ENCODE measurements at places on chromosomes 3 and 15.

DNA sequence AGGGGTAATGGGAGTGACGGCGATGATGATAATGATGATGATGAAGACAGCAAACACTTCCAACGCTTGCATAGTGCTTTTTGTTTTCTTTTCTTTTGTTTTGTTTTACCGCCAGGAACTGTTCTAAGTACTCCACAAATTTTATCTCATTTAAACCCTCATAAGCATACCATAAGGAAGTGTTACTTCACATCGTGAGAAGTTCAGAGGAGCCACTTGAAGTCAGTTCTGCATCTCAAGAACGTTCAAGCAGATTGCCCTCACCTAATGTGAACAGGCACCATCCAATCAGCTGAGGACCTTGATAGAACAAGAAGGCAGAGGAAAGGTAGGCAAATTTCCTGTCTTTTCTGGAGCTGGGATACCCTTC lies 104.1 kb downstream of the LSM3 start:
- no peak for DNase-seq

DNA sequence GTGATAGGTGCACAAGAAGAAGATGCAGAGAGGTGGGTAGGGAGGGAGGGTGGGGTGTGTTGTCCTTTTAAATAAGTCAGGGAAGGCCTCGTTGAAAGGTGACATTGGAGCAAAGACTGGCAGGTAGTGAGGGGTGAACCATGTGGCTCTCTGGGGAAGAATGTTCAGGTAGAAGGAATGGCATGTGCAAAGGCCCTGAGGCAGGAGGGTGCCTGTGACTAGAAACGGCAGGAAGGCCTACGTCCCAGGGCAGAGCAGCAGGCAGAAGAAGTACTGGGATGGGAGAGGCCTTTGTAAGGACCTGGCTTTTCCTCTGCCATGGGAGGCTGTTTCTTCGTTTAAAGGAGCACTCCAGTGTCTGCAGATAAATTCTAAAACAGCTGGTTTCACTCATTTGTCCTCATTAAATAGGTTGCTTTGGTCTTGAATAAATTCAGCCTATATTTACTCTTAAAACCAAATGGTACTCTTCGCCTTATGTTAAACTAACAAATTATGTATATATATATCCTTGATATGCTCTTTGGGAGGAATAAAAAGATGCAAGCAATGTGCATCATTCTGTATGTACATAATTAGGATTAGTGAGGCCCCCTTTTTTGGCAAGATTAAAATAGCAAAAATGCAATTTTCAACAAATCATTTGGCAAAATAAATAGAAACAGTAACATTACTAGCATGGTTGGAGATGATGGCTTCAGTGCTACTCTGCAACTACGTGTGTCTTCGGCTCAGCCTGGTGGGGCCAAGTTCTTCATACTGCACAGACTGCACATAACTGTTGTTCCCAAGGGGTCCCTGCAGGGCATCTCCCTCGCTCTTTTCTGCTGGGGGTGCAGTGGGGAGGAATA lies 151.4 kb downstream of the KLF13 start:
- DNase-seq: no peak

DNA sequence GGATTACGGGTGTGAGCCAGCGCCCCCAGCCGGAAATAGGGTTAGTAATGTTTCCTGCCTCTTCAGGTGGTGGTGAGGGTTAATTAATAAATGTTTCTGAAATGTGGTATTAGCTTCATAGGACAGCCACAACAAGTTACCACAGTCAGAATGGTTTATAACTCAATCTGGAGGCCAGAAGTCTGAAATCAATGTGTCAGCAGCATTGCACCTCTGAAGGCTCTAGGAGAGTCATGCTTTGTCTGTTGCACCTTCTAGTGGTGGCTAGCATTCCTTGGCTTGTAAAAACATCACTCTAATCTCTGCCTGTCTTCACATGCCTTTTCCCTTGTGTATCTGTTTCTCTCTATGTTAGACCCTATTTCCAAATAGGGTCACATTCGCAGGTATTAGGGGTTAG lies 7.8 kb upstream of the RPSA start:
- DNase-seq: no peak

- DNase-seq: no peak
Measured at GRCh38 chr3:46359733-46360493, 6.0 kb downstream of the CCR2 start.

GRCh38 chr15:73983211-73983727 lies 8.8 kb downstream of the STOML1 start:
- DNase-seq: no peak

DNA sequence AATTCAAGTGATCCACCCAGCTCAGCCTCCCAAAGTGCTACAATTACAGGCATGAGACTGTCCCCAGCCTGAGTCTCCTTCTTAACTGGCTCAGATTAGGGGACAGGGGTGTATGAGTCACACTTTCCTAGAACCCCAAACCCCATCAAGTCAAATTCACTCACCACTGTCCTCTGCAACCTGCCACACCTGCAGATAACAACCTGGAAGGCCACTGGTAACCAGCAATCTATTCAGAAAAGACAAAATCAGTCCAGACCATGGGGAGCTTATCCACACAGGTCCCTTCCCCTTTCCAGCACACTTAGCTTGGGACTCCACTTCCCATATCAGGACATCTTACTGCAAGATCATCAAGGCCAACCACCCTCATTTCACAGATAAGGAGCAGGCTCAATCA lies 6.4 kb downstream of the WDR73 start:
- DNase-seq: no peak

GRCh38 chr3:29141197-29141917 lies 139.5 kb upstream of the RBMS3 start:
- DNase-seq: no peak

- no peak for DNase-seq
Measured at GRCh38 chr3:126211569-126211968, 31.2 kb upstream of the ALDH1L1 start.

DNA sequence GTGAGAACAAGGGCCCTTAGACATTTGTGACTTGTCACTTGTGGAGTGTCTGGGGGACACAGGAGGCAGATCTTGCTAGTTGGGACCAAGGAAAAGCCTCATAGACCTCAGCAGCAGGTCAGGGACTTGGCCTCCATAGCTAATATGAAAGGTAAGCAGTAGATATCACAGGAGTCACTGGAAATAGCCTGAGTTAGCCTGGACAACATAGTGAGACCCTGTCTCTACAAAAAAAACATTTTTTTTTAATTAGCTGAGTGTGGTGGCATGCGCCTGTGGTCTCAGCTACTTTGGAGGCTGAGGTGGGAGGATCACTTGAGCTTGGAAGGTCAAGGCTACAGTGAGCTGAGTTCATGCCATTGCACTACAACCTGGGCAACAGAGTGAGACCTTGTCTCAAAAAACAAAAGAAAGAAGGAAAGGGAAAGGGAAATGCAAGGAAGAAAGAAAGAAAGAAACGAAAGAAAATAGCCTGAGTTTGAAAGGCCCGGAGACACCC lies 37.1 kb upstream of the CLK3 start:
- no peak for DNase-seq

DNA sequence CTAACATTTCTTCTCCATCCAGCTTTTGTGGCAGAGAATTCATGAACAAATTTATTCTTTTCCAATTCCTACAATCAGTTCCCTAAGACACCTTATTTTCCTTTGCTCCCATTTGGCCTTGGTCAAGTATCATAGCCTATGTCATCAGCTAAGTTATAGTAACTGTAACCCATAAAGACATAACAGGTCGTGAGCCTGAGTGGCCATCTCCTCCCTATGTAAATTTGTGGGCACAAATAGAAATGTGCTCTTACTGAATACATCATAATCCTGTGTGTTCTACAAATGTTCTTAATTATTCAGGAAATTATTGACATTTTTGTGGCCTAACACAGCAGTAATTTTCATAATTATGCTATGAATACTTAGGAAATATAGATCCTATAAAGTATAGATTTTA lies 108.9 kb upstream of the ZNF717 start:
- no peak for DNase-seq

DNA sequence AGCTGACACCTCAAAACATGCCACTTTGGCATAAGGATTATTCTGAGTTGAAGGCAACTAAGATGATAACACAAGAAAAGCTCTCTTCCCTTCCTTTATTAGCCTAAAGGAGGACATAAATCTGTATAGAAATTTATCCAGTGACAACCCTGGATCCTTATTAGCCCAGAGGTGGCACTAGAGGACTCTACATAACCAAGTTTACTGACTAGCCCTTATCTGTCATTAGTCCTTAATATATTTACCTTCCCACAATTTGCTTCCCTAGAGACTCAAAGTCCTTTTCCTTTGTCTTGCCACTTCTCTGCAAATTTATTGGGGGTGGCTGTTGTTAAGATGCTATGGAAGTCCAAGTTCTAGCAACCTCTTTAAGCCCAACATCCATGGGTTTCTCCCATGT lies 26.7 kb downstream of the CEP70 start:
- no peak for DNase-seq

- DNase-seq: no peak
Measured at GRCh38 chr3:188010478-188010877, 143.5 kb upstream of the LPP start.

- DNase-seq: no peak
Measured at GRCh38 chr3:24389108-24390090, 105.3 kb downstream of the THRB start.

DNA sequence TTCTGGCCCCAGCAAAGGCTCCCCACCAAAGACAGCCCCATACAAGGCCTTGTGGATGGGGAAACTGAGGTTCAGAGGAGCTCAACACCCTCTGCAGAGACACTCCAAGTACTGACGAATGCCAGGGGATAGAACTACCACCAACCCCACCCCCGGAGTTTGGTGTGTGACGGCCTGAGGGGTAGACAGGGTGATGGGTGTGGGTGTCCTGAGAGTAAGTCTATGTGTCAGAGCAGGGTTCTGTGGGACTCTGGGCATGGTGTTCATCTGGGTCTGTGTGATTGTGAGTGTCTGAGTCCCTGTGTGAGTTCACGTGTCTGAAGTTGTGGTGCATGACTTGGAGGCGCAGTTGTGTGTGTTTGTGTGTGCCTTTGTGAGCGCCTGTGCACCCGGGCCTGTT lies 7.4 kb downstream of the PTH1R start:
- no peak for DNase-seq

DNA sequence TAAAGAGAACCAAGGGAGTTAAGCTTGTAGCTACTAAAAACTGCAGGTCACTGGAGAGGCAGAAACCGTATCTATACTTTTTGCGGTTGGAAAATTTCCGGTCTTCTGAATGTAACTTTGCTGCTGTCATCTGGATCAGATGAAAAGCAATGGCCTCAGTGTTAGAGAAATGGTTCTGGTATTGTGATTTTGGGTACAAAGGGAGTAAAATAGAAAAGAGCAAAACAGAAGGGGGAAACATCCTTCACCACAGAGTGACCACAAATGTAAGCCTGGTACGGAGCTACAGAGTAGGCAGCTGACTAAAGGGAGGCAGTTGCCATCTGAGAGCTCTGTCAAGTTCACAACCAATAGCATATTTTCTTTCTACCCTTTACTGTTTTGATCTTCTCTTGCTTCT lies 5.6 kb downstream of the CD96 start:
- no peak for DNase-seq

- no peak for DNase-seq
Measured at GRCh38 chr3:118435851-118436350, 598.7 kb downstream of the IGSF11 start.

GRCh38 chr3:32996048-32996754 lies 44.8 kb downstream of the CCR4 start:
- no peak for DNase-seq

DNA sequence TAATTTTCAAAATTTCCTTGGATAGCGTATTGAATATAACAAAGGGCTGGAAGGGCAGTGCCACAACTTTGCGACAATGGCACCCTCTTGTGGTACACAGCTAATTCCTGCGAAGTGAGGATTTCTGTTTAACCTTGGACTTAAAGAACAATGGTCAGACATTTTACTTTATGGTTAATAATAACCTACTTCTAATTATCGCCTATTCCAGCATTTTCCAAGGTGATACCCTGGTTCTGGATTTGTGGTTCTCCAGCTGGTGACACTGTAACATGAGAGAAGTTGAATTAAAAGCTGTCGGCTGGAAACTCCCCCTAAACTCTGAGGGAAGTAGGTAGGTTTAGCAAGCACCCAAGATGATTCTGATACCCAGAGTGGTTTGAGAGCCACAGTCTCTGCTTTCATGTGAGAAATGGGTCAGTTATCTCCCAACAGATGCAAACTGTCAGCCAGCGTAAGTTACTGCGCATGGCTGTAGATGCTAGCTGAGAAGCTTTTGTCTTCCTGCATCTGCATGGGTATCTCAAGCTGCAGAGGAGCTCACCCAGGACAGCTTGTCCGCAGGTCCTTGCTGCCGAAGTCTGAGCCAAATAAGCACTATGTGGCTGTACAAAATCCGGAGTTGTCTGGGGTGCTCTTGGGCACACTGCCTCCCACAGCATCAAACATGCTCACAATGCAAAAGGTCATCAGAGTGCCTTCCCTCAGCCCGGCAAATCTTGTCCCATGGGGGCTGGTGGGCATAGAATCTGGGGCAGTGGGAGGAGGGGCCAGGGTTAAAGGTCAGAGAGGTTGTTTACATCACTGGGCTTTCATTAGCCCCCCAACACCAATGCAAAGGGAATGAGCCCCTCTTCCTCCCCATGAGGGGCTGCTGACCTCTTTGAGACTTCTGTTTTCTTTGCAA lies 6.6 kb upstream of the CHSY1 start:
- peak; percentile 63 for DNase-seq

DNA sequence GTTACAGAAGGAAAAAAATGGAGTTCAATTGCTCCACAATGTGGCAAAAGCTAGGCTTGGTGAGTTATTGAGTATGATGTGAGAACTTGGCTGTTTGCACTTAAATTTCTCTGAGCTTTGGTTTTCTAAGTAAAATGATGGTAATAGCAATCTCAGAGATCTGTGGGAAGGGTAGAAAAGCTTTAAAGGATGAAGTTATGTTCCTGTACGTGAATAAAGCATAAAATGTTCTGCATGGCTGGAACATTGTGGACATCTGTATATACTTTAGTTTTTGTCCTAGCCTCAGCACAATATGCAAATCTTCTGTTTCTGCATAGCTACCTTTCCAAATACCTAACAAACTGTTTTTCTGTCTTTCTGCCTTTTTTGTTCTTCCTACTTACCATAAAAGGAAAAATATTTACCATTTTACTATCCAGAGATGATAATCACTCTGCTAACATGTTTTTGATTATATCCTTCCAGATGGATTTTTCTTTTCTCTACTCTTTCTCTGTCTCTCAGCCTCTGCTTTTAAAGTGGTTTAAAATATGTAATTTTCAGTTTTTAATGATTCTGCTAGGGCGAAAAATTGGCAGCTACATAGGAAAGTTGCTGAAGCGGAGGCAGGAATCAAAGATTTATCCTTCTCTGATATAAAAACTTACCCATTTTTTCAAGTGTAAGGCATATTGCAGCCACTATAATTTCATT lies 188.1 kb downstream of the FNDC3B start:
- DNase-seq: no peak

All from stimulated activated CD4-positive, alpha-beta T cell treated with anti-CD3 and anti-CD28 coated beads, Interleukin-2, amount 100 ng/mL, for 24 hours (primary cell).